Frontal cortex (tissue), 4 donors: ENCODE measurements at places on chromosomes 12 and 14.

DNA sequence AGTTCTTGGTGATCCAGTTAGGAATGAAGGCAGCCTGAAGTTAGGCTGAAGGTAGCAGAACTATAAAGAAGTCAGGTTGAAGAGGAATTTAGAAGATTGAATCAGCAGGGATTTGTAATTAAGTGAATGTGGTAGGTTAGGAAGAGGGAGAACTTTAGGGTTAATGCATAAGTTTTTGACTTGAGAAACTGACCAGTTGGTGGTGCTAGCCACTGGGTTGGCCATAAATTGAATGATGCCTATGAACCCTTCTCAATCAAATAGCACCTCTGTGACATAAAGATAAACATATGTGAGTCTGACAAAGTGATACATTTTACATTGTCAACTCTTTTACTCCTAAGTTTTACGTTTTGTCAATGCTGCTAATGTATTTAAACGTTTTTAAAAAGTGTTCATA is 290.6 kb upstream of the NAV3 start:
- no peak for DNase-seq

DNA sequence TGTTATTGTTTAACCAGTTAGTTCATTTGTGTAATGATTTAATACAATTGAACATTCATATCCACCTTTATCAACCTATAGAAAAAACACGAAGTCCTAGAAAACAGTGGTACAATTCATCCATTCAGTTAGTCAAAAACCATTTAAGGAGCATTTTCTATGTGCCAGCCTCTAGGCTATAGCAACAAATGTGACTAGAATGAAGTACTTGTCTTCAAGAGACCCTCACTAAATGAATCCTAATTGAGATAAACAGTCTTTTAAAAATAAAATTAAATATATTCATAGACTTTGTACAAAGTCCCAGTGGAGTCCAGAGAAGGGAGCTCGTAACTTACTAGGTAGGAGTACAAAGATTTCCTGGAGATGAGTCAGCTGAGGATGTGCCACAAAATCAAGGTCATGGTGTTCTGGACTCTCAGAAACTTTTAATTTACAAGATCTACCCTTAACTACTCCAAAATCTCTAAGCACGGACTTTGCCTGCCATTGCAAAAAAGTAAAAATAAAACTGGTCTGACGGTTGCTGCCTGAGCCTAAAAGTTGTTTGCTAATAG is 430.7 kb upstream of the DCN start:
- DNase-seq = no peak

- DNase-seq = no peak
These were observed 457.3 kb downstream of the LRIG3 start for GRCh38 chr12:58463051-58463450.

GRCh38 chr14:90509403-90509802 is 112.6 kb downstream of the CALM1 start:
- no peak for DNase-seq

DNA sequence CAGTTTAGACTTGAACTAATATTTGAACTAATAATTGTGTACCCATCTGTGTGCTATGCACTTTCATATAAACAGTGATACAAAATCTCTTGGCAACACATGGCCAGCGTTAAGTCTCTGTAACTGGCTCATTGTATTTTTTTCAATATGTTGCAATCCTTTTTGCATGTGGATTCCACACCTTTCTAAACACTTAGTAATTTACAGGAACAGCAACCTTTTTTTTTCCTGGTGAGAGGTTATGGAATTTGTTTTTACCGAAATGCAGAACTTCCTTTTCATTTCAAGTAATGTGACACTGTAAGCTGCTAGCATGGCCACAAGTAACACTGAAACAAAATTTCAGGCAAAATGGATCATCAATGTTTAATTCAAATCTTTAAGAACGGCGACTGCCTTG is 45.4 kb upstream of the EPS8 start:
- no peak for DNase-seq
